ENCODE measurements at places on chromosomes 16 and 17.

DNA sequence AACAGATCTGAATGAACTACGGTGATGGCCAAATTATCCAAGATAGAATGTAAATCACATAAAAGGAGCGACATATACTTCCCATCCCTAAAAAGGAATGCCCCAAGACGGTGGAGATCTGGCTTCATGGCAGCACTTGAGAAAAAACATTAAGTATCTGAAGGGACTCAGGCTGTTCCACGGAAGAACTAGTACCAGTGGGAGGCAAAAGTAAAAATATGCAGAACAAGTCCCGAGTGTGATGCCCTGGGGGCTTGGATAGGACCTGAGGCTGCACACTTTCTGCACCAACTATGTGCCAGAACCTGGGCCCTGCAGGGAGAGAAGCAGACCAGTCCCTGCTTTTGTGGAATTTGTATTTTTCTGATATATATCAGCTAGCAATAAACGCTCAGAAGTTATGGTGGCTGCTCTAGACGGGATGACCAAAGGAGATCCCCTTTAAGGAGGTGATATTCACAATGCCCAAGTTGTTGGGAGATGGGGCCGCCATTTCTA lies 539 bp upstream of the CKLF start:
- no peak for DNase-seq

DNA sequence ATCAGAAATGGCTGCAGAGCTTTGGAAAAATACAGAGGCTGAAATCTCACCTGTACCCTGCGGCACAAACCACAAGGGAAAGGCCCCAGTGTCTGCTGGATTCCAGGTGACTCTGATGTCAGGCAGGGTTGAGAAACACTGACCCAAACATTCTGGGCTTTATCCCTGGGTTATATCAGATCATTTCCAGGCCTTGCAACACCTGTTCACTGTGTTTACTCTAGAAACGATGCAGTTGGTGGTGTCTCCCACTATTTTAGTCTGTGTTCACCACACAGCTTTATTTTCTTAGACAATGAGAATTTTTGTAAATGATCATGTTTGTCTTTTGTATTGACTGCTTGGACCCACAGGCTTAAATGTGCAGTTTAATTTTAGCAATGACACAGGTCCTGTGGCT lies 151.5 kb upstream of the SDK2 start:
- DNase-seq = no peak

- no peak for DNase-seq
These were observed 6.0 kb downstream of the MYO1D start for GRCh38 chr17:32870969-32871368.

- peak; percentile 37 for DNase-seq
These were observed 16.7 kb downstream of the C16orf54 start for GRCh38 chr16:29729116-29729521.

DNA sequence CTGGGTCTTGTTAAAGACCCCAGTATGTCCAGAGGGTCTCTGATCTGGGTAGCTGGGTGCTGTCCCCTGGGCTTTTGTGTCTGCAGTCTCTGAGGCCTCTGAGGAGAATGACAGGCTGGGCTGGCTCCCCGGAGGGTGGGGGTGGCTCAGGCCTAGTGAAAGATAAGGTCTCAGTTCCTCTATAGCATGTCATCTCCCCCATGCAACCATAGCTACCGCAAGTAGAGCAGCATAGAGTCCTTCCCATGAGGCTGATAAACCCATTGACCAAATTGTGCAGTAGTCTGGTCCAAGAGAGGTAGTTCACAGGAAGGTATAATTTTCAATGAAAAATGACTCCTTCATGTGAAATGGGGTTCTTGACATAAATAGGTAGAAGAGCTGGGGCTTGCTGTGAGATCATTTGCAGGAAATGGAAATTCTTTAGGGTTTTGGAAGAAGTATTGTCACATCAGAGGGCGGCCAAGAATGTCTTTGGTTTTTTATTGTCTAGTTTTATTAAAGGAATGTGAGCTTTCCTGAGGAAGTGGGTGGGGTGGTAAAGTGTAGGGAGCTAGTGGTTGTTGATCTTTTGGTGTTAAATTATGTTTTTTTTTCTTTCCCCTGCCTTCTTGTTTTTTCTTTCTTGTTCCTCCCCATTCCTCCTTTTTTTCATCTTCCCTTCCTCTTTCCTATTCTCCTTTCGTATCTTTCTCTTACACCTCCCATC lies 21.0 kb downstream of the SLC7A6OS start:
- no peak for DNase-seq

GRCh38 chr17:78753316-78754250 lies 28.5 kb downstream of the CYTH1 start:
- no peak for DNase-seq

GRCh38 chr17:18120461-18121017 lies 12.0 kb downstream of the MYO15A start:
- DNase-seq = no peak

DNA sequence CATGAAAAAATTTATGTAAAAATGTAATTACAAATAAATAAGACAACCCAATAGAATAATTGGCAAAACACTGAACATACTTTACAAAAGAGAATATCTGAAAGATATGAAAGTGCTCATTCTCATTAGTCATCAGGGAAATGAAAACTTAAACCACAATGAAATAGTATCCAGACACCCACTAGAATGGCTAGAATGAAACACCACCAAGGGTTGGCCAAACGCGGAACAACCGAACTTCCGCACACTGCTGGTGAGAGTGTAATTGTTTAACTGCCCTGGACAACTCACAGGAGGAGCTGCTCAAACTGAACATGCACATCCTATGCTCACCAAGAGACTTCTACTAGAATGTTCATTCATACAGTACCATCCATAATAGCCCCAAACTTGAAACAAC lies 5.8 kb upstream of the ZDHHC7 start:
- no peak for DNase-seq

- no peak for DNase-seq
These were observed 5.3 kb upstream of the GPRC5C start for GRCh38 chr17:74426551-74427047.

GRCh38 chr16:84709609-84710008 lies 9.8 kb downstream of the USP10 start:
- no peak for DNase-seq

GRCh38 chr16:89969741-89970410 lies 21.3 kb downstream of the DEF8 start:
- DNase-seq = peak; percentile 10

DNA sequence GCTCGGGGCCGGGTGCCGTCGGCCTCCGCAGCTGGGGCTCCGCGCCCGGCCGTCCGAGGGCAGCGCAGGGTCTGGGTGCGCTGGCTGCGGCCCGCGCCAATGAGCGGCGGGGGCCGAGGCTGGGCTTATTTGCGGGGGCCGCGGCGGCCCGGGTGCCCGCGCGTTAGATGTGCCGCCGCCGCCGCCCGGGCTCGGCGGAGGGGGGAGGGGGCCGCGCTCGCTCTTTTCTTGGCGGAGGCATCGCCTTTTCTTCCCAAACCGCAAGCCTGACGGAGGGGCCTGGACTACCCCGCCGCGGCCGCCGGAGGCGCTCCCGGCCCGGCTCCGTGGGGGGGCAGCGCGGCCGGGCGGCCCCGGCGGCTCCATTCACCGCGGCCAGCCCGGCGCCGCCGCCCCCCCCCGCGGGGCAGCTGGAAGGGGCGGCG lies at the start of gene NOTUM:
NOTUM (minus strand) TSS at position 101 of the 425 bp plus-strand sequence. CDS start 278 bp downstream, outside the sequence.
- no peak for DNase-seq

GRCh38 chr16:10992112-10992511 lies 47.7 kb downstream of the CLEC16A start:
- DNase-seq = no peak

GRCh38 chr16:11409398-11409797 lies 64.1 kb downstream of the RMI2 start:
- DNase-seq = no peak

DNA sequence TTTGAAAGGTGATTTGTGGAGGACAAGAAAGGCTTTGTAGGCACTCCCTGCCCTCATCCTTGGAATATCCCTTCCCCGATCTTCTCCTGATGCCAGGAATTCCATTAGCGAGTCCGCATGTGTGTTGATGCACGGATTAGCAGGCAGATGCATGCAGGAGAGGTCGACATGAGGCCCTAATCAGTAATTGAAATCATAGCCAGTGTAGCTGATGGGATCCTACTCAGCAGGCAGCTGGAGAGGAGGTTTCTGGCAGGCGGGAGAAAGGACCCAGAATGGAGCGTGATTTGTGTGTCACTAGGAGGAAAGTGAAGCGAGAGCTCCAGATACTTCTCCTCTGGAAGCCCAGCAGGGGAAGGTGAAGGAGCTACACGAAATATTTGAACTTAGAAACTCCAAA lies 196.3 kb upstream of the CDH11 start:
- DNase-seq = no peak

DNA sequence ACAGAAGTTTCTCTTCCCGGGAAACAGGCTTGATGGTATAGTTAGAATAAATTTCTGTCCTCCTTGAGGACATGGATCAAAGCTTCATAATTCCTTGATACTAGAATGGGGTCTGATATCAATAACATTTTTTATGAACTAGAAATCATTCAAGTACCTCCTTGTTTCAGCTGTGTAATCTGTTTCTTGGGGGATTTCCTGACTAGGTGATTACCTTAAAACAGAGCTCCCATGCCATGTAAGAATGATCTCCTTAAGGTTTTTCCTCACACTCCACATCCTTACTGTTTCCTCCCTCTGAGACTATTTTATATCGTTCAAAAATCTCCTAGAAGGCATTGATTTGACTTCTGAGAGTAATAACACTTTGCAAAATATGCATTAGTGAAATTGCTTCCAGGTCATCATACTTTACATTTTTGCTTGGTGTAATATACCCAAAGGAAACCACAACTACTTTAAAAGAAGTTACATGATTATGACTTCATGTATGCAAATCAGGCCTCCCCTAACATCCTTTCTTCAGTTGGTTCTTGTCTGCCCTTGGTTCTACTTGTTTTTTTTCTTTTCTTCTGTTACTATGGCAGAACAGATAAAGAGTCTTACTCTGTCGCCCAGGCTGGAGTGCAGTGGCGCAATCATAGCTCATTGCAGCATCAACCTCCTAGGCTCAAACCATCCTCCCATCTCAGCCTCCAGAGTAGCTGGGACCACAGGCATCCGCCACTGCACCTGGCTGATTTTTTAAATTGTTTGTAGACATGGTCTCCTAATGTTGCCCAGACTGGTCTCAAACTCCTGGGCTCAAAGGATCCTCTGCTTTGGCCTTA lies 388.8 kb downstream of the ZFHX3 start:
- no peak for DNase-seq

DNA sequence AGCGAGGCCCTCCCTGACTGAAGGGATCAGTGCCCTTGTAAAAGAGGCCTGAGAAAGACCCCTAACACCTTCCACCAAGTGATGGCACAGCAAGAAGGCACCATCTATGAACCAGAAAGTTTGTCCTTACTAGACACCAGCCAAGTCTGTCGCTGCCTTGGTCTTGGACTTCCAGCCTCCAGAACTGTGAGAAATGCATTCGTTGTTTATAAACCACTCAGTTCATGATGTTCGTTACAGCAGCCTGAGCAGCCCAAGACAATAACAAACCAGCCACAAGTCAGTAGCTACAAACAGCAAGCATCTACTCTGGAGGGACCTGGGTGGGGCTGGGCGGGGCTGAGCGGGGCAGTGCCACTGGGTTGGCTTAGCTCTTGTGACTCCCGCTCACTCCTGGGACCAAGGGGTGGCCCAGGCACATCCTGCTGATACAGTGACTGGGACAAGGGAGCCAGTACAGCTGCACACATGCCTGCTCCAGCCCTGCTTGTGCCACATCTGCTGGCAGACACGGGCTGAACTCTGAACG lies 234.9 kb downstream of the IRF8 start:
- no peak for DNase-seq

DNA sequence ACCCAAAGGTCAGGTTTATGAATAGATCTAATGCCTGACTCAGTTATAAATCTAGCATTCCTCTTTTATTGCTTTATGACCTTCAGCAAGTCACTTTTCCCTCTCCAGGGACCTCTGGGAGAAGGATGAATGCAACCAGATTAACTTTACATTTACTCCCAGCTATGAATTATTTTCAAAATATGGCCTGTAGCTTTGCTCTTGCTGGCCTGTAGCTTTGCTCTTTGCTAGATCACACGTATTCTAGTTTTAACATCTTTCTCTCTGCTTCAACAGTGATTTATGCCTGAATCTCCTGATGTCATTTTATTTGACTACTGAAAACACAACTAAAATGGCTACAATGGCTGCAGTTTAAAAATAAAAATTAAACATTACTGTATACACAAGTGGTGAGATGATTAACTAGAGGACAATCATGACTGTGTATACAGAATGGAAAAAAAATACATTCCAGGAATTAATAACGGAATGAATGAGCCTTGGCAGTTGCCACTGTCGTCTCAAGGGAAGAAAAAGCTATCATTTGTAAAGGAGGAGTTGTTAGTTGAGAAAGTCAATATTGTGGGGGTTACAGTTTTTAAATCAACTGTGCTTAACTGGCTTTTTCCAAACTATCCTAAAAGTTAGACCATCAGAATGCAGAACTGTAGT lies 434.5 kb upstream of the GOT2 start:
- no peak for DNase-seq

- no peak for DNase-seq
These were observed 3.2 kb downstream of the NFATC3 start for GRCh38 chr16:68088130-68088972.

DNA sequence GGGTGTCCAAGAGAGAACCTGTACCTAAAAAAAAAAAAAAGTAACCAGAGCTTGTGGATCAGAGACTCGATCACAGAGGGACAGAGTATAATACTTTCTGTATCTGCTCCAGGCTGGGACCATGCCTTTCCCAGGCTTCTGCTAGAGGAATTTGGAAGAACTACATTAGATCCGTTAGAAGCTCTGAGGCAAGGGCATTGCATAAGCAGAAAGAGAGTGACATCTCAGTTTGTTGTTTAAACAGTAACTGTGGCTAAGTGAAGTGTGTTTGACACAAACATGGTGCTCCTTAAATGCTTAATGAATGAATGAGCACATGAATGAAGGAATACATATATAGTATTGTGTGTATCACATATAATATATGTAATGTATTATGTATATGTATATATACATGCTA lies 131.2 kb downstream of the HS3ST3B1 start:
- DNase-seq = no peak

- DNase-seq = peak; percentile 70
These were observed 1.1 kb downstream of the ANKRD11 start for GRCh38 chr16:89489040-89489897.

- no peak for DNase-seq
These were observed 11.0 kb downstream of the ITGAM start for GRCh38 chr16:31270795-31271194.

- no peak for DNase-seq
These were observed 113.9 kb downstream of the BANP start for GRCh38 chr16:88064889-88065746.

DNA sequence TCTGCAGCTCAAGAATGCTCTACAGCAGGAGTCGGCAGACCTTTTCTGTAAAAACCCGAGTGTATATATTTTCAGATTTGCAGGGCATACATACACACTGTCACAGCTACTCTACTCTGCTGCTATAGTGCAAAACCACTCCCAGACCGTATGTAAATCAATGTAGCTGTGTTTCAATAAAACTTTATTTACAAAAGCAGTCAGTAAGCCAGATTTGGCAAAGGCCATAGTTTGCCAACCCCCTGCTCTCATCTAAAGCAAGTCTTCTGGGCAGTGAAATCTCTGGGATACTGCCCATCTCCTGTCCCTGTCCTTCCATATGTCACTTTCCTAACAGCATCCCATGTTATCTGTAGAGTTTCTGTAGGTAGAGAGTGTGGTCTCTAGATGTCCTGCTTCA lies 57.2 kb upstream of the GSG1L start:
- DNase-seq = no peak

GRCh38 chr17:83171661-83172060 lies 92.3 kb downstream of the METRNL start:
- no peak for DNase-seq

All from anterior cingulate cortex (tissue), 58 donors.